ENCODE measurements at places on chromosomes 1 and 21.
A peak's percentile ranks its signal among the peaks of the same experiment; 100 is the strongest.

DNA sequence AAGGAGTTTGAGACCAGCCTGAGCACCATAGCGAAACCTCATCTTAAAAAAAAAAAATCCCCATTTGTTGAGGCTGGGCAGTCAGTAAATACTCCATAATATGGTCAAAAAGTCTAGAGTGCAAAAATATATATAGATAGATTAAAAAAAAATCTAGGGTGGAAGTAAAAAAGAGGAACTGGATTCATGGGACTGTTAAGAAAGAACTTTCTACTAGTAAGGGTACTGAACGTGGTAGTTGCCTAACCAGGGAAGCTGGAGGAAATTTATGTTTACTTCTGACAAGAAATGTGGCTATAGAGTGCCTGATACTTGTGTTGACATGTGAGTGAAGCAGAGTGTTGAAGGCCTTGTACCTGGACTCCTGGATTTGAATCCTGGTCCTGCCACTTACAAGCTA lies 265.9 kb upstream of the FAM78B start:
- no peak for DNase-seq

DNA sequence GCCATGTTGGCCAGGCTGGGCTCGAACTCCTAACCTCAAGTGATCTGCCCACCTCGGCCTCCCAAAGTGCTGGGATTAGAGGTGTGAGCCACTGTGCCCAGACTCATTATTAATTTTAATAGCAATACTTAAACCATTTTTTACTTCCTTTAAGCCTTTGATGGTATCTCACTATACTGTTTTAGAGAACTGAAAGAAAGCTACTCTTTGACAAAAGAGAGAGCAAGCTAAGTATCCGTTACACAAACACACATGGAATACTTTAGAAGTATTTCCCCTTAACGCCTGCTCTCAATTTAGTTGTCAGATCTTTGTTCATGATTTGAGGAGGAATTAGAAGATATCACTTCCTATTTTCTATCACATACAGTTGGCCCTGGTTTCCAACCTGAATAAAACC lies 189.4 kb downstream of the COP1 start:
- DNase-seq, result no peak

GRCh38 chr1:160800645-160801408 lies 4.9 kb downstream of the LY9 start:
- DNase-seq, result no peak

GRCh38 chr1:187665483-187665882 lies 836.7 kb downstream of the PLA2G4A start:
- DNase-seq, result no peak

DNA sequence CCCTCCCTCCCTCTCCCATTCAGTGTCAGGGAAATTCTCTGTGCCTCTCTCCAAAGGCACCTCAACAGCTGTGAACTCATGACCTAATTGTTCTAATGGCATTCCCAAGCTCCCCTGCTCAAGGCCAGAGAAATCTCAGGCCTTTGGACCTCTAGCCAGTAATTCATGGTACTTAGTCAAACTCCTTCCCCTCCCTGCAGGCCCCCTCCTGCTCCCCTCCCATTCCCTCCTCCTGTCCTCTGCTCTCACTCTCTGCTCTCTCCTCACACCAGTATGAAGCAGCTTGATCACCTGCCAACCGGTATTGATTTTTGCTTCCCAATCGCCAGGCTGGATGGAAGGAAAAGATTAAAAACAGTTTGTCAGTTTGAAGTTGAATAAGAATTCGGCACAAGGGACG lies 370.5 kb upstream of the PBX1 start:
- DNase-seq, result no peak

- DNase-seq, result no peak
Measured at GRCh38 chr1:61659061-61659460, 65.9 kb downstream of the TM2D1 start.

DNA sequence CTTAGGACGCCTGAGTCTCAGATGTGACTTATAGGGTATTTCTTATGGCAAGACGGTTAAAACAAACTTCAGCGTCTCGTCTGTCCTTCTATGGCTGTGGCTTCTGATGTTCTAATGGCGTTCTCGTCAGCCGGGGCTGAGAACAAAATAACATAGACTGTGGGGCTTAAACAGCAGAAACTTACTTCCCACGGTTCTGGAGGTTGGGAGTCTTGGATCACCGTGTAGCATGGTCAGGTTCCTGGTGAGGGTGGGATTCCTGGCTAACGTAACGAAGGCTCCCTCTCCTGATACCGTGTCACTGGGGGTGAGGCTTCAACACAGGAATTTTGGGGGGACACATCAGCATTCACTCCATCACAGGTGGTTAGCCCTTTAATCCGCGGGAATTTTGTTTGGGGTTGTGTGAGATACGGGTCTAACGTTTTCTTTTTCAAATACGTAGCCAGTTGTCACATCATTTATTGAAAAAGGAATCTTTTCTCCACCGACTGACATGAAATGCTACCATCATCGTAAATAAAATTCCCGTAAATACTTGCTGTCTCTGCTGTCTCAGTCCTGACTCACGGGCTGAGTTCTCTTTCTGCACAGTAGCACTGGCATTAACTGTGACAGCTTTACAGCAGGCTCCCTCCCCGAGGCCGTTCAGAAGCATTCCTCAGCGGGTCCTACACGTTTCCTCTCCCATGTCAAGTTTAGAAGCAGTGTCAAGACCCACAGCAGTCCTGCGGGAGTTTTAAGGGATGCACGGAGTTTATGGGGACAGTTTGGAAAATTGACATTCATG lies 8.1 kb upstream of the POFUT2 start:
- DNase-seq, result peak; percentile 2

GRCh38 chr1:98328855-98329254 lies 332.7 kb upstream of the SNX7 start:
- no peak for DNase-seq

- DNase-seq, result no peak
Measured at GRCh38 chr1:17550729-17551584, 11.5 kb downstream of the ARHGEF10L start.

GRCh38 chr21:37575580-37575979 lies 209.0 kb downstream of the DYRK1A start:
- no peak for DNase-seq

- DNase-seq, result no peak
Measured at GRCh38 chr1:43541721-43542401, 11.2 kb downstream of the PTPRF start.

GRCh38 chr1:16716691-16717335 lies 23.5 kb upstream of the RNU1-4 start:
- no peak for DNase-seq

GRCh38 chr21:37855647-37856625 lies 60.3 kb downstream of the KCNJ6 start:
- no peak for DNase-seq

GRCh38 chr1:107277022-107277421 lies 136.2 kb downstream of the NTNG1 start:
- DNase-seq, result no peak

- DNase-seq, result peak; percentile 14
Measured at GRCh38 chr1:165257969-165258459, 98.5 kb downstream of the LMX1A start.

DNA sequence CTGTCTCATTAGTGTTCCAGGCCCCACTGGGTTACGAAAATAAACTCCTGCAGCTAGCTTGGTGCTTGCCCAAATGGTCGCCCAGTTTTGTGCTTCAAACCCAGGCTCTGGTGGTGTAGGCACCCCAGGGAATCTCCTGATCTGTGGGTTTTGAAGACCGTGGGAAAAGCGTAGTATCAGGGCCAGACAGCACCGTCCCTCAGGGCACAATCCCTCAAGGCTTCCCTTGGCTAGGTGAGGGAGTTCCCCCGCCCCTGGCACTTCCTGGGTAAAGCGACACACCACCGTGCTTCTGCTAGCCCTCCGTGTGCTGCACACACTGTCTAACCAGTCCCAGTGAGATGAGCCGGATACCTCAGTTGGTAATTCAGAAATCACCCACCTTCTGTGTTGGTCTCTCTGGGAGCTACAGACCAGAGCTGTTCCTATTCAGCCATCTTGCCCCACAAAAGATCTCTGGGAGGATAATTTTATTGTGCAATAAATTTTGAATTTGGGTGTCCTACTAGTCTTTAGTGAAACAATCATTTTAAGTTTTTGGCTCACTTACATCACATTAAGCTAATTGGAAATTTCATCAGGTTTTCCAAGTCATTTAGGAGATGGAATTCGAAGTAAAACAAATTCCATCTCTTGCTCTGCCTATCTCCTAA lies 9.4 kb upstream of the SLC25A24 start:
- no peak for DNase-seq

- DNase-seq, result no peak
Measured at GRCh38 chr21:29242201-29242600, 56.5 kb upstream of the BACH1 start.

DNA sequence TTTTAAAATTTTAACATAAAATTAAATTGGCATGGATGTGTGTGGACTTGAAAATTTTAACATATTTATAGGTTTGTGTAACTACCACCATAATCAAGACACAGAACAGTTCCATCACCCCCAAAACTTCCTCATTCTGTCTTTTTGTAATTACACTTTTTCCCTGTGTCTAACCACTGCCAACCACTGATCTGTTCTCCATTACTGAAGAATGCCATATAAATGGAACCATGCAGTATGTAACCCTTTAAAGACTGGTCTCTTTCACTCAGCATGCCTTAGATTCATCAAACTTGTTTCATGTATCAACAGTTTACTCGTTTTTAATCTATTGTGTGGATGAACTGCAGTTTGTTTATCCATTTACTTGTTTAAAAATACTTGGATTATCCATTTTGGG lies 13.0 kb upstream of the AHCYL1 start:
- DNase-seq, result no peak

- no peak for DNase-seq
Measured at GRCh38 chr21:45110873-45111624, 36.7 kb downstream of the ADARB1 start.

GRCh38 chr1:45012639-45013278 lies 705 bp downstream of the UROD start:
- peak; percentile 46 for DNase-seq

- DNase-seq, result peak; percentile 36
Measured at GRCh38 chr21:14864211-14865021, 200.4 kb downstream of the NRIP1 start.

DNA sequence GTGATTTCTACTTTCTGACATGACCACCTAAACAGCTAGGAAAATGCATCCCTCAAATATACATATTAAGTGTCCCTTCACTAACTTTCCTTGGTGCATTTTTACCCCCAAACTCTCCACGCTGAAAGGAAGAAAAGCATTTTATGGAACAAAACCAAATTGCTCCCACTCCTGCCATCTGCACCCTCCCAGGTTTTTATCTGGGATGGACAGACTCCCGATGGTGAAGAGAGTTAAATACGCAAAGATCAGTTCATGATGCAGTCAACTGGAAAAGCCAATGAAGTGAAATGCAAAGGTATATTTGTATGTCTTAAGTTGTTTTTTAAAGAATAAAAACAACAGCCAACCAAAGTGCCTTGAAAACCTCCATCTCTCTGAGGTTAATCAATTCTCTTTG lies 2.7 kb downstream of the DSTYK start:
- DNase-seq, result no peak

DNA sequence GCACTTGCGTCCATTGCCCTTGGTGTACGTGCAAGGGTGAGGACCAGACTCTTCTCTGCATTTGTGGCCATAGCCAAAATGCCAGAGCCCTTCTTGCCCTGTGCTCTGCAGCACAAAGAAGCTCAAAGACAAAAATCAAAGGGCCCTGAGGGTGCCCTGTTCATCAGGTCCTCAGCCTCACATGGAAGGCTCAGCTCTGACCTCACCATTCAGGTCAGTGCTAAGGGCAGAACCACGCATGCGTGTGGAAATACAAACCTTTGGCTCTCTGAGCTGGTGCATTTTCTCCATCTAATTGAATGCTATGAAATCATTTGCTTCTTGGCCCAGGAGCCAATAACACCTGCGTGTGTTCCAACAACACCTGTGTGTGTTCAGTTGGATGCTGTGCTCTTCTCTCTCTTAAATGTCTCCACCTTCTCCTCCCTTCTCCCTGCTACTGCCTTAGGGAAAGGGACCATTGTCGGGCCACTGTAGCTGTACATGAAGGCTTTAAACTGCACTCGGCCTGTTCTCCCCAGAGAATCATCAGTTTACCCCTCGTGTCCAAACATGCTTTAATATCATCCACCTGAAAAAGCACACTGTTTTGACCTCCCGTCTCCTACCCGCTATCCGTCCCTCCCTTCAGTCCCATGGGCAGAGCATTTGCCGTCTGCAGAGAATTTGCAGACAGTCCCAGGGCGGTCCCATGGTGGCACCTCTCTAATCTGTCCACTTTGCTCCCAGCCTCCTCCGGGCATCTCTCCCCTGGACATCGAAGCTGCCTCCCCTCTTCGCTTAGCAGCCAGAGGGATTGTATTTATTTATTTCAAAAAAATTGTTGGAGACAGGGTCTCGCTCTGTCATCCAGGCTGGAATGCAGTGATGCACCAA lies 60.6 kb downstream of the EVA1C start:
- no peak for DNase-seq

GRCh38 chr1:198363625-198364151 lies 176.8 kb downstream of the ATP6V1G3 start:
- DNase-seq, result no peak

- DNase-seq, result no peak
Measured at GRCh38 chr1:17553975-17554700, 14.6 kb downstream of the ARHGEF10L start.

DNA sequence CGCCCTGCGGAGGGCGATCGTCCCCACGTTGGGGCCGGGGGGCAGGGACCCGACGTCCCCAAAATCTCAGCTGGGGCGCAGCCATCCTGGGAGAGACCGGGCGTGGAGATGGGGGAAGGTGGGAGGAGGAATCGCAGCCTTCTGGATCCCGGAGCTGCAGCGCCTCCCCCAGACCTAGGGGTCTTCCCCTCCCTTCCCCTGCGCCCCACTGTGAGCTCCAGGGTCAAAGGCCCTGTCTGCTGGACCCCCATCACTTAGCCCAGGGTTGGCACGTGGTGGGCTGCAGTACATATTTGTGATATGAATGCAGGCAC lies 90.2 kb upstream of the VAMP3 start:
- no peak for DNase-seq

DNA sequence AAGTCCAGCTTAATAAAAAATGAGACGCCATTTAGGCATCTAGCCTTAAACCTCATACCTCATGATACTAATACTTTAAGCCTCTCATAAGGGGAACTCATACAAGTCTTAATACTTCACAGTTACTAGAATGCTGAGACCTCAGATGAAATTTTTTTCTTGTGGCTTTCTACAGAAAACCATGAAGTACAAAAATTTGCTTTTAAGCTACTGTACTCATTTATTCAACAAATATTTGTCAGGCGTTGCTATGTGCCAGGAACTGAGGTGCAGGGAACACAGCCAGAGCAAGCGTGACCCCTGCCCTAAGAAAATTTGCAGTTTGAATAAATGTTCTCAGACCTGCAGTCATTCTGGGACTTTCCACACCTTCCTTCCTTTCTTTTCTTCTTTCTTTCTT lies 150.6 kb downstream of the MRPL39 start:
- peak; percentile 69 for DNase-seq

Measured in stimulated activated CD4-positive, alpha-beta T cell treated with anti-CD3 and anti-CD28 coated beads, Interleukin-4, amount 100 ng/mL, for 24 hours (primary cell).